Activated CD4-positive, CD25-positive, alpha-beta regulatory T cell treated with anti-CD3 and anti-CD28 coated beads, Interleukin-2, amount 50 U/mL, for 24 hours (primary cell): ENCODE measurements at places on chromosomes 2 and 18.

DNA sequence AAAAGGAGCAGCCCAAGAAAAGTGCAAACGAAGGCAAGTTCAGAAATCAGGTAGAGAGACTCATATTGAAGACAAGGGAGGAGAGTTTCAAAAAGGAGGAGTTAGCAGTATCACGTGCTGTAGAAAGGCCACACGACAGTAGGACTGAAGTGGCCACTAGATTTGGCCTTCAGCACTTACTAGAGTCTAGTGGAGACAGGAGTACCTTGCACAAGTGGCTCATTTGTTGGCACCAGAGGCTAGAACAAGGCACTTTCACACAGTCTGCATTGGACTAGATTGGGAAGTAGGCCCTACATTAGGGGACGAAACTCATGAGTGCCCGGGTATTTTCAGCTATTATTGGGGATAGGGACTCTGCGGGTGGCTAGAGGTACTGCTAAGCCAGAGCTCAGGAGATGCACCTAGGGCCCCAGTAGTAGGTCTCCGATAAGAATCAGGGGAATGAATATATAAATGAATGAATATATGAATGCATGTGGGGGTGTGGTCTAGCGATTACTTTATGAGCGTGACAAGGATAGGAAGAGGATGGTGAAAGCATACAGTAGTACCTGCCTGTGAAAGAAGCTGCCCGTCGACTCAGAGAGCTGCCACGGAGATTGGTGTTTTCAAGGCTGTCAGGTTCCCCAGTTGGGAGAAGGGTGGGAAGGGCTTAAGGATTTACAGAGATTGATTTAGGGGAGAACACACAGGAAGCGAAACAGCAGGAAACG is 1.4 kb upstream of the NCOA1 start:
- ATAC-seq = no peak

DNA sequence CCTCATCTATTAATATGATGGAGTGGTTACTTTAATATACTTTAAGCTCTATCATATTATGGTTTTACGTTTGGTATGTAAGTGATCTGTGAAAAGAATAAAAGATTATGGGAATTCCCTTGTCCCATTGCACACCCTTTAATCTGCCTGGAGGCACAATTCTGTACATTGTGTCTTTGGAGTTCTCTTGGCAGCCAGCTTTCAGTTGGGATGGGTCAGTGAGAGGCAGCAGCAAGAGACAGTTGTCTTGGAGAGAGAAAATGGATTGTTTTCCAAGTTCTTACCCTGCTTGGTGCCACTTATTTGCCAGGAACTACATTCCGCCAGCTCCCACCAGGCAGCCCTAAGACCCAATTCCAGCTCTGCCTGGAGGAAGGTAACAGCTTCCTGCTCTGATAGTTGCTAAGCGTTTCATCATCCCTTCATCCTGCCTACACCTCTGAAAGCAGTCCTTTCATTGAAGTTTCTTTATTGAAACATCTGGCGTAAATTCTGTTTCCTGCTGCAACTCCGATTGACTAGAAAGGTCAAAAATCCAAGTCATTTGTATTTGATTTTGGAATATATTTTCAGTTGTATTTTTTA is 365.2 kb downstream of the AKAIN1 start:
- no peak for ATAC-seq

DNA sequence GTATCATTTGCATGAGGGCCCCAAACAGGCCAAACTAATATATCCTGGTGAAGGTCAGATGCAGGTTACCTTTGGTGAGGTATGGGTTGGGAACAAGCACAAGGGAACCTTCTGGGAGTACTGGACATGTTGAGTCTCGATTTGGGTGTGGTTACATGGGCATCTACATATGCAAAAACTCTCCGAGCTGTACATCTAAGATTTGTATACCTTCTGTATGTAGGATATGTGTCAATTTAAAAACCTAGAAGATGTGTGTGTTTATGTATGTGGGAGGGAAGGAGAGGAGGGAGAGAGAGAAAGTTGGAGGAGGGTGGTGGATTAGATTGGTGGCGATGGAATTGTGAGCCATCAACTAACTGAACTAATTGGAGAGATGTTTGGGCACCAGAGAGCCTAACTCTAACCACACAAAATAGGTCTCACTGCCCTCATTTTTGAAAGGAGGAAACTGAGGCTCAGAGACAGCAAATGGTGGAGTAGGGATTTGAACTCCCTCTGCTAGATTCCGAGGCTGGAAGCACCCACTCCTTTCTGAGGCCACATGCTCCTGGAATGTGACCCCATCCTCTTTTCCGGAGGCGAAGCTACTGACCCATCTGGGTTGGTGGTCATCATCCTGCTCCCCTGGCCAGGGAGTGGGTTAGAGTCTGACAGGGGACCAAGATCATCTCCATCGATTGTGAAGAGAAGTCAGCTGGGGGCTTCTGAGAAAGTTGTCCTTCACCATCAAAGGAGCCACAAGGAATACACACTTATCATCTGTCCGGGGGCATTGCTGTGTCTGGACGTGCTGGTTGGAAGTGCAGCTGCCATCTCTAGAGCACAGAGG is 107.3 kb upstream of the MYCN start:
- no peak for ATAC-seq

DNA sequence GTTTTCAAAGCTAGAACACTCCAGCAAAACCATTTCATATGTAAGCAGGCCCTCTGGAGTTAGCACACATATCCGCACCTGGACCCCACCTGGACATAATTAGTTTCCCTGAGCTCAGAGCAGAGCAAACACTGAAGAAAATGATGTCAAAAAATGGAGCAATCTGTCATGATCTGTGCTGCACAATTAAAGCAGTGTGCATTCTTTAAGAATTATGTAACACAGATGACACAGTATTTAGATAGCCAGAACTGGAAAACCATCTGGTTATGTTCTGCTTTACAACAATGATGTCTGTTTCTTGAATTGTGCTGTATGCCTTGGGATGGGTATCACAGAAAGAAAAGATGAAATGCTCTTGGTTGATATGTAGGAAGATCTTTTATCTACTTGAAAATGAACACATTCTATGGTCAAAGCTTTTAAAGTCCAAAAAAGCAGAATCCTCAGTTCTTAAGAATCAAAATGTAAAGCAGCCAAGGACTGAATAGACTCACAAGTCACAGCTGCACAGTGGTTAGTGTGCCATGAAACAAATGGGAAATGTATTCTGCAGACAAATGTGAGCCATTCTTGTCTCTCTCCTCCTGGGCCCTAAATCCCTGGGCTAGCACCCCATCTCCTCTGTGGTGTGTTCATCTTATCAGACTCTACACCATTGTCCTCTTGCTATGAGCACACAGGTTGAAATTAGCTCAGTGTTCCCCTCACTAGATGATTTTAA is 36.8 kb downstream of the HRH4 start:
- no peak for ATAC-seq

DNA sequence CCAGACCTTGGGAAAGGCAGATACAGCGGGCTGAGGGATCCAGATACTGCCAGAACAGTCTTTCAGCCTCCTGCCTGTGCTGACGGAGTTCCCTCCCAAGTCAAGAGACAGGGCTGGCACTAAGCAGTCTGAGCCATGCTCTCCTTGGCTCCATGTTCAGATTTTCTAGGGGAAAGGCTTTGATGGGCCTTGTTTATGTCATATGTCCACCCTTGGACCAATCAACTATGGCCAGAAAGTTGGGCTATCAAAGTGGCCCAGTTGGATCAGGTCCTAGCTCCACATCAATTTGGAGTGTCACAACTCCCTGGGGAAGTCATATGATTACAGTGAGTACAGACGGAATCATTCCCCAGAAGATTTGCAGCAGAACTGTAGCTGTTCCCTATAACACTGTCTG is 152.0 kb downstream of the GREB1L start:
- no peak for ATAC-seq

GRCh38 chr18:36658611-36659010 is 170.2 kb downstream of the TPGS2 start:
- ATAC-seq = no peak

DNA sequence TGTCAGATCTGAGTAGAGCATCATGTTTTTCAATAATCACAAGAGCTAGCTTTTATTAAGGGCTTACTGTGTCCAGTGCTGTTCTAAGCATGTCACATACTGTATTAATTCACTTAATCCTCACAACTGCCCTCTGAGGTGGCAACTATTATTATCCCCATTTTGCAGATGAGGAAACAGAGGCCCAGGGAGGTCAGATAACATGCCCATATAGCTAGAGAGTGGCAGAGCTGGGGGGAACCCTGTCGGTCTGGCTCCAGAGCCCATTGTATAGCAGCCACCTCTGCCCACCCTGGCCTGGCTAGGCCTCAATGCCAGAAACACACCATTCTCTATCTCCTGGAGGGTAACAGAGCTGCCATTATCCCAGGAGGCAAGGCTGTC is 113.2 kb downstream of the B3GNT2 start:
- no peak for ATAC-seq

- no peak for ATAC-seq
Measured at GRCh38 chr2:195257979-195258378, 399.0 kb upstream of the SLC39A10 start.

- ATAC-seq = no peak
Measured at GRCh38 chr18:77648411-77648810, 398.8 kb downstream of the GALR1 start.

DNA sequence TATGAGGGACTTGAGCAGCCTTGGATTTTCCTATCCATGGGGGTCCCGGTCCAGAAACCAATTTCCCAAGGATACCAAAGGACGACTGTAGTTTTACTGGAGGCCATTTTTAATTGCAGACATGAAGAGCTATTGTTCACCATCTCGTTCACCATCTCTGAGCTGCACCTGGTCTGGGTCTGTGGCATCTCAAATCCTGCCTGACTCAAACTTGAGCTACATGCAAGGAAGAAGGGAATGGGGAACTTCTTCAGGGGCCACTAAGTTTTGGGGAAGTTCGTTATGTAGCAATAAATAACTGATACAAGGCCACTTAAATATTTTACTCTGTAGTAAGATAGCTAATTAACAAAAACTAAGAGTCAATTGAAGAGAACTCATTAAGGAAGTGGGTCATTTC is 2.1 kb upstream of the SMCHD1 start:
- no peak for ATAC-seq

GRCh38 chr2:79758042-79758441 is 245.2 kb downstream of the CTNNA2 start:
- ATAC-seq = no peak

- no peak for ATAC-seq
Measured at GRCh38 chr2:17388798-17389197, 129.4 kb downstream of the RAD51AP2 start.

DNA sequence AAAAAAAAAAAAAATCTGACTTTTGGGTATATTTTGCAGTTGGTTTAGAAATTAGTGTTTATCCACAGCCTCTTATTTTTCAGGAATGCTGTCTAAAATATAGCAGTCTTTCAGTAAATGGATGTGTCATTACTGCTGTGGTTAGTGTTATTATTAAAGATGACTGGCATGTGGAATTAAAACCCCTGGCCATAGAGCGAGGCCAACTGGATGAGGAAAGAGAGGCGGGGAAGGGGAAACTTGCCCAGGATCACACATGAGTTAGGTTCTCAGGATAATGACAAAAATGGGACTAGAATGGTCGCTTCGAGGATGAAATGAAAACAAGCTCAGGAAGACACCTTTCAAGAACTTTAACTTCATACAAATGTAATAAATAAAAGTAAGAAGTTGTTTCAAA is 57.4 kb upstream of the APCDD1 start:
- no peak for ATAC-seq

GRCh38 chr18:80204142-80204541 is 43.2 kb downstream of the PARD6G start:
- no peak for ATAC-seq

GRCh38 chr2:190335225-190335559 is 8.2 kb upstream of the INPP1 start:
- ATAC-seq = no peak

DNA sequence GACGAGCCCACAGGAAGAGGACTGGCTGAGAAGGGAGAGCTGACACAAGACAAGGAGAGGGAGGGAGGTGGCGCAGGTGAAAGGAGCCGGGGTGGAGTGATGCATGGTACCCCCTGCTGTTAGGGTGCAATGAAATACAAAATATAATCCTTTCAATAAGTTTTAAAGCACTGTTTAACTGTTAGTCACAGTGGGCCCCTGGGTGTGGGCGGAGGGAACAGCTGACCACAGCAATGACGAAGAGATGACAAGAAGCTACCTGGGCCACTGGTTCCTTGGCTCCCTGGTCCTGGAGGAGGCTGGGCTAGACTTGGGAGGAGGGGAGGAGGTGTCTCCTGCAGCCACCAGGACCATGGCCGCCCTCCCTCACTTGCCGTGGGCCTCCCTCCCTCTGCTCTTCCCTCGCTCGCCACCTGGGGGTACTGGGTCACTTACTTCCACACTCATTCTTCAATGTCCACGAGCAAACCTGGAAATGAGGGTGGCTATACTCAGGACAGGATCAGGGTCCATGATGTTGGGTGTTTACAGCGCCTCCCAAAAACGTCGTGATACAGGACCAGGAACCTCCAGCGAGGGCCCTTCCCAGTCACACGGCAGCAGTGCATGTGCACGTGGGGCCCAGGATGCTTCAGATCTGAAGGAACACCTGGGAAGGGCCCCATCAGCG is 196.1 kb downstream of the ANKRD30B start:
- no peak for ATAC-seq

DNA sequence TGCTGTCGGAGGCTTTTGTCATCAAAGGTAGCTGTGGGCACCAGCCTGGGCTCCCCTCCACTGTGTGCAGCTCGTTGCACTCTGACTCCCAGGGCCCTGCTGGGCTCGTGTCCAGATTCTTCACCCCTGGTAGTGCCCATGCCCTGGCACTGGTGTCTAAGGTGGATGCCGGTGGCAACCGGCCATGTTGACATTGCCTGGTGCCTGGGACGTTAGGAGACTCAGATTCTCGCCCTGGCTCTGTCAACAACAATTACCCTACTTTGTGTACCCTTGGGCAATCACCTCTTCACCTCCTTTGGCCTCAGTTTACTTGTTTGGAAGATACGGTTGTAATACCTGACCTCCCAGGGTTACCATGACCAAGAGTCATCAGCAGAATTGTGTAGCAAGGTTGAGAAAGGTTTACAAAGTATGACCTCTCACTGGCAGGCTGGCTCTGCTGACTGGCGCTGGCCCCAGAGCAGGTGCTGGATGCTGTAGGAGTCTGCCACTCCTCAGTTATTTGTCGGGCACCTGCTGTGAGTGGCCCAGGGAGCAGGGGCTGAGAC is 41.5 kb upstream of the MCFD2 start:
- no peak for ATAC-seq

GRCh38 chr2:12797815-12798214 is 81.1 kb downstream of the TRIB2 start:
- no peak for ATAC-seq

GRCh38 chr2:8324901-8325300 is 357.0 kb upstream of the ID2 start:
- ATAC-seq = no peak

DNA sequence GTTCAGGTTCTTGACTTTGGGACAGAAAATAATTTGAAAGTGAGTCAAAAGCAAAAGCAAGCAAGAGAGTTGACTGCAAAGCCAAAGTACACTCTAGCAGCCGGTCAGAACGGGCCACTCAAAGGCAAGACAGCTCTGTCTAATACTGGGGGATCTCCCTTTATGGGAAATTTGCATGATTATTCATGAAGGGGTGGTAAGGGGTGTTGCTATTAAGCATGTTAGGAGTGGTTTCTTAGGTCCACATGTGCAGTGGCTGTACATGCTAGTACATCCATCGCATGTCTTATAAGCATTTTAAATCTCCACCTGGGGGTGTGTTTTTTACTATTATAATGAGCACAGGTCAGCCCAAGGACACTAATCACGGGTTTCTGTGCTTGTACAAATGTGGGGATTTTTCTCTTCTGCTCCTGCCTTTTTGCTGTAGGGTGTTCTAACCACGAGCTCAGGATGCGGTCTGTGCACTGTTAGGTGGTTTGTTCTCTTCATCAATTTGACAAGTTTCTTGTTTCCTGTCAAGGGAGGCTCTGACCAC is 60.2 kb upstream of the SPP2 start:
- ATAC-seq = peak; percentile 93
